ENCODE measurements at places on chromosomes 2 and 18.

DNA sequence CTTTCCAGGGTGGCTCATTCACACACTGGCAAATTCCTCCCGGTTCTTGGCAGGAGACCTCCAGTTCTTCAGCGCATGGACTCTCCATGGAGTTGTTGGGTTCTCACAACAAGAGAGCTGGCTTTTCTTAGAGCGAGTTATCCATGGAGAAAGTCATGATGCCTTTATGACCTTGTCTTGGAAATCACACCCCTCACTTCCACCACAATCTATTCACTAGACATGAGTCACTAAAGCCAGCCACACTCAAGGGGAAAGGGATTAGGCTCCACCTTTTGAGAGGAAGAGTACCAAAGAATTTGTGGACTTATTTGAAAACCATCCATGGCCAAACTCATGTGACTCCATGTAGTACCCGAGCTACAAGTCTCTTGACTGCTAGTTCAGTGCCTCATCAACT is 160.5 kb downstream of the SETBP1 start:
- DNase-seq = peak; percentile 37

- DNase-seq = no peak
Measured at GRCh38 chr2:32229635-32230034, 35.1 kb downstream of the NLRC4 start.

DNA sequence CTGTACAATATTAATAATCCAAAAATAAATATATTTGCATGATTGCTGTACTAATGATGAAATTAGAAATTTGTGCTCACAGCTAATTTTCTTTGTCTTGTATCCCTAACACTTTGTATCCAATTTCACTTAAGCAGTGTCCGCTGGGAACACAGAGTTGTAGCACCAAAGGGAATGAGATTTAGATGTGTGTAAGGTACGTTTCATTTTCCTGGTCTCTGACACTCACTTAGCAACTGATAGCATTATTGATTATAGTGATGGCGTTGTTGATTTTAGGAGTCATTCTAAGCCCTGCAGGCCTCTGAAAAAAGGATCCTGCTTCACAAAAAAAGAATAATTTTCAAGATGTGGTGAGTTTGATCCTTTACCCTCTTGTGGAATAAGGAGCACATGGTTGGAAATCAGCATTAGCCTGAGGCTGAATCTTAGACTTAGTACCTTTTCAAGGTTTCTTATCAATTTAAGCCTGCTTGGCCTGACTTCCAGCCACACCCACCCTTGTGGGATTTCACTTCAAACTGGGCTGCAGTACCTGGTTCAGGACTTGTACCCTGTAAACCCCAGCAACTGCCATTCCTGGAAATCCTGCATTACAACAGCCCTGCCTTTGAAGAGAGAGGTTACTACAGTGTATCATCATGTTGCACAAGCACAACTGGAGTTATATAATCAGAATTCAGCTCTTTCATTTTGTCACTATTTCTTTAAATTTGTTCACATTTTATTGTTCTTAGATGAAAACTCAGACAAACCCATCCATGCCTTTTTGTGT is 116.2 kb downstream of the RND3 start:
- no peak for DNase-seq

GRCh38 chr2:105442721-105443120 is 43.9 kb upstream of the FHL2 start:
- DNase-seq = no peak
